ENCODE measurements at places on chromosomes 13 and 19.

DNA sequence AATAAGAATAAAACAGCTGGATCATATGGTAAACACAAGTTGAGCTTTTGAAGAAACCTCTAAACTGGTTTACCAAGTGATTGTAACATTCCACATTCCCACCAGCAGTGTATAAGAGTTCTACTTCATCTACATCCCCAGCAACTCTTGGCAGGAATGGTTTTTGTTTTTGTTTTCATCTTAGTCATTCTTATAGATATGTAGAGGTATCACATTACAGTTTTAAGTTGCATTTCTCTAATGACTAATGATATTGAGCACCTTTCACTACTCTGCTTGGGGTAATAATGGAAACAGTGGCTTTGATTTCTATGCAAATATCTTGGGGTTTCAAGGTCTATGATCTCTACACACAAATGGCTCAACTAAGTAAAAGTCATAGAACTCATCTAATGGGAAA lies 614.5 kb downstream of the TBC1D4 start:
- no peaks in the 10 kb centered on the region for H3K27me3 ChIP-seq
- no peaks in the 10 kb centered on the region for H3K4me1 ChIP-seq
- no peak overlapping the region for H3K27ac ChIP-seq
- no peak for DNase-seq
- H3K4me3 ChIP-seq, result no peak overlapping the region

GRCh38 chr19:1532003-1532402 lies 8.1 kb downstream of the PLK5 start:
- H3K27me3 ChIP-seq, result no peaks in the 10 kb centered on the region
- H3K36me3 ChIP-seq, result no peaks in the 10 kb centered on the region
- no peaks in the 10 kb centered on the region for H3K4me1 ChIP-seq
- no peak for DNase-seq
- no peak overlapping the region for H3K4me3 ChIP-seq

GRCh38 chr13:51361106-51361505 lies 21.6 kb downstream of the SERPINE3 start:
- no peak overlapping the region for H3K27ac ChIP-seq
- no peak for DNase-seq
- H3K36me3 ChIP-seq, result peaks cover 6% of the 10 kb centered on the region
- H3K27me3 ChIP-seq, result no peaks in the 10 kb centered on the region
- H3K4me1 ChIP-seq, result no peaks in the 10 kb centered on the region

GRCh38 chr13:79910875-79911540 lies 429.9 kb downstream of the SPRY2 start:
- no peaks in the 10 kb centered on the region for H3K27me3 ChIP-seq
- H3K4me3 ChIP-seq, result no peak overlapping the region
- H3K36me3 ChIP-seq, result no peaks in the 10 kb centered on the region
- H3K4me1 ChIP-seq, result no peaks in the 10 kb centered on the region
- no peak for DNase-seq

- no peak for DNase-seq
- H3K4me3 ChIP-seq, result no peak overlapping the region
- H3K27ac ChIP-seq, result no peak overlapping the region
- no peaks in the 10 kb centered on the region for H3K36me3 ChIP-seq
These were observed 191.6 kb downstream of the SHISA2 start for GRCh38 chr13:25860265-25860664.

- no peak overlapping the region for H3K4me3 ChIP-seq
- H3K36me3 ChIP-seq, result no peaks in the 10 kb centered on the region
- no peaks in the 10 kb centered on the region for H3K4me1 ChIP-seq
- no peaks in the 10 kb centered on the region for H3K27me3 ChIP-seq
These were observed 7.3 kb upstream of the NDUFS7 start for GRCh38 chr19:1376415-1376805.

GRCh38 chr19:2446381-2446780 lies 10.4 kb downstream of the LMNB2 start:
- peaks cover 5% of the 10 kb centered on the region for H3K4me1 ChIP-seq
- no peak overlapping the region for H3K4me3 ChIP-seq
- no peaks in the 10 kb centered on the region for H3K27me3 ChIP-seq
- H3K27ac ChIP-seq, result no peak overlapping the region

GRCh38 chr13:74696148-74696922 lies 562.1 kb upstream of the KLF12 start:
- no peaks in the 10 kb centered on the region for H3K4me1 ChIP-seq
- no peaks in the 10 kb centered on the region for H3K36me3 ChIP-seq
- H3K27ac ChIP-seq, result no peak overlapping the region
- no peaks in the 10 kb centered on the region for H3K27me3 ChIP-seq
- no peak for DNase-seq

All from CD4-positive, alpha-beta memory T cell (primary cell).